ENCODE measurements at places on chromosomes 7 and 10. TPM values are rescaled to one million over a fixed set of nuclear protein-coding genes. Genes with fewer than 3 reads are reported as not detected.

TWIST1 gene
- 0.20 TPM for total RNA-seq

GOLGA7B gene
- 4.1 TPM for total RNA-seq

DNAJC1 gene
- total RNA-seq = 6.7 TPM

ZCWPW1 gene
- 5.6 TPM for total RNA-seq

All from psoas muscle (tissue), 8 donors.